ENCODE measurements at places on chromosomes 16 and 17. TPM values are rescaled to one million over a fixed set of nuclear protein-coding genes. Genes with fewer than 3 reads are reported as not detected.

- DNase-seq = no peak
- H3K27me3 ChIP-seq = no peaks in the 10 kb centered on the region
- peak overlapping the region; percentile 95 for H3K27ac ChIP-seq
- H3K36me3 ChIP-seq = no peaks in the 10 kb centered on the region
Measured at GRCh38 chr16:87178977-87179376, 138.2 kb downstream of the C16orf95 start.

KRTAP1-1 gene
- total RNA-seq = not detected

GRCh38 chr17:29733166-29733565 lies 110.5 kb upstream of the CORO6 start:
- H3K4me3 ChIP-seq = no peak overlapping the region
- H3K4me1 ChIP-seq = peaks cover 4% of the 10 kb centered on the region
- H3K27me3 ChIP-seq = no peaks in the 10 kb centered on the region
- no peak for DNase-seq
- peaks cover 7% of the 10 kb centered on the region for H3K36me3 ChIP-seq

DNA sequence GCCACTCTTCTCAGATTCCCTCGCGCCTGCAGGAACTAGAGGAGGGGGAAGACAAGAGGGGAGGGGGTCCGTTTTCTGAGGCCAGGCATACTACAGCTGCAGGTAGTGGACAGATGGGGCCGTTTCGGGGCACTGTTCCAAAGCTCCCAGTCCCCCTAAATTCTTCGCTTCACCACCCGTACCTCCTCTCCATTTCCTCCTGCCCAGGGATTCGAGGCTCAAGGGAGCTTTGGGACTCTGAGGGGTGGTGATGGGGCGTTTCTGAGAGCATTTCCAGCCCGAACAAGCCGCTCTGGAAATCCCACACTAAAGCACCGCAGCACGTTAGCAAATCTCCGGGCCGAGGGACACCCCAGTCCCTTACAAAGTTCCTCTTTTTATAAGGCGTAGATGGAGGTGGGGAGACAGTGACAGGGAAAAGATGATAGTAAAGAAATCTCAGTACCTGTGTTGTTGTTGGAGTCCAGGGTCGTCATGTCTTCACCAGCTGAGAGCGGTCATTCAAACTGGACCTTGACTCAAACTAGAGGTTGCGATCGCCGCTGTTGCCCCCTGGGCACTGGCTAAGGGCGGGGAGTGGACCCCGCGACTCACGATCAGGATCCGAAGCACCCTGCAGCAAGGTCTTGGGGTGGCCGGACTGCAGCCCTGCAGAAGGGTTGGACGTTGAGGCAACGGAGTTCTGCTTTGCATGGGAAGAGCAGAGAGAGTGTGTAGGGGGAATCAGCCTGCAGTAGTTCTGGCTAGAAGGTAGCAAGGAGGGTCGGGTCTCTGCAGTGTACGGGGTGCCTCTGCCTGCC lies 570 bp downstream of the NR1D1 start:
- DNase-seq = no peak
- peaks cover 10% of the 10 kb centered on the region for H3K36me3 ChIP-seq
- H3K4me3 ChIP-seq = peak overlapping the region; percentile 87
- H3K27ac ChIP-seq = peak overlapping the region; percentile 98

GRCh38 chr17:80023481-80024205 lies 12.0 kb downstream of the TBC1D16 start:
- peaks cover 1% of the 10 kb centered on the region for H3K36me3 ChIP-seq
- no peak overlapping the region for H3K4me3 ChIP-seq
- no peak for DNase-seq
- H3K27me3 ChIP-seq = no peaks in the 10 kb centered on the region
- H3K27ac ChIP-seq = no peak overlapping the region

GRCh38 chr16:89982318-89982717 lies 33.8 kb downstream of the DEF8 start:
- DNase-seq = no peak
- no peak overlapping the region for H3K27ac ChIP-seq
- H3K4me3 ChIP-seq = no peak overlapping the region
- peaks cover 28% of the 10 kb centered on the region for H3K36me3 ChIP-seq
- no peaks in the 10 kb centered on the region for H3K27me3 ChIP-seq

GAST gene
- not detected for total RNA-seq

ASIC2 gene
- not detected for total RNA-seq

DNA sequence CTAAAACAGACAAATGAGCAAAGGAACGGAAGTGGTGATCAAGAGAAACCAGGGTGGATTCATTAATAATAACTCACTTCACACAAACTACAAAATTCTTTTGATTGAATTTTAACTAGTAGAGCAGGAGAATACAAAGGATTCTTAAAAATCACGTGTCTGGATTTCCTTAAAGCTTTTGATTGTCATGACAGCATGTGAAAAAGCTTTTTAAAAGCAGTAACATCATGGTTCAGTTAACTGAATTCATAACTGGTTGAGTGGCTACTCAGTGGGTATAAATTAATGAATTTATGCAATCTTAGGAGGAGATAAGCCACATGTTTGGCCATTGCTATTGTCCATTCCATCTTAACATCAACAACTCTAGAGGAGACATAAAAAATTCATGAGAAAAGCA lies 333.2 kb downstream of the SLC39A11 start:
- H3K4me1 ChIP-seq = no peaks in the 10 kb centered on the region
- peaks cover 5% of the 10 kb centered on the region for H3K36me3 ChIP-seq
- no peak overlapping the region for H3K27ac ChIP-seq
- H3K27me3 ChIP-seq = no peaks in the 10 kb centered on the region
- no peak for DNase-seq
- no peak overlapping the region for H3K4me3 ChIP-seq

- H3K27ac ChIP-seq = no peak overlapping the region
- no peak for DNase-seq
- no peaks in the 10 kb centered on the region for H3K4me1 ChIP-seq
Measured at GRCh38 chr17:76986365-76986764, 118.2 kb downstream of the MGAT5B start.

DNA sequence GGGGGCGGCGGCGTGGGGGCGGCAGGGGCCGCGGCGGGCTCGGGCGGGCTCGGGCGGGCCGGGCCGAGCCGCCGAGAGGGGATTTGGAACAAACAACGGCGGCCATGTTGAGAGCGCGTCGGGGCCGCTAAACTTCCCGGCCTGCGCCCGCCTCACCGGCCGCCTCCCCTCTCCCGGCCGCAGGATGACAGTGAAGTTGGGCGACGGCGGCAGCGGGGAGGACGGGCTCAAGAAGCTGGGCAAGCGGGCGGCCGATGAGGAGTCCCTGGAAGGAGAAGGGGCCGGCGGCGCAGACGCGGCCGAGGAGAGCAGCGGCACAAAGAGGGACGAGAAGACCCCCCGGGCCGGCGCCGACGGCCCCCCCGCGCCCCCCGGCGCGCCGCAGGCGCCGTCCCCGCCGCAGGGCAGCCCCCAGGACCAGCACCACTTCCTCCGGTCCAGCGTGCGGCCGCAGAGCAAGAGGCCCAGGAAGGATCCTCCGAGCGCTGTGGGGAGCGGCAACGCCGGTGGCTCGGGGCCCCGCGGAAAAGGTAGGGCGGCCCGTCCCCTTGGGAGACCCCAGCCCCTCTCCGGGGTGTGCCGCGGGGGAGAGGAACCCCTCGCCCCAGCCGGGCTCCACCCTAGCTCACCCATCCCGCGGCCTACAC lies 2.4 kb downstream of the CRAMP1 start:
- no peaks in the 10 kb centered on the region for H3K36me3 ChIP-seq
- no peak for DNase-seq
- peak overlapping the region; percentile 80 for H3K27ac ChIP-seq
- no peaks in the 10 kb centered on the region for H3K27me3 ChIP-seq
- peaks cover 42% of the 10 kb centered on the region for H3K4me1 ChIP-seq

GRCh38 chr16:89709716-89710432 lies 8.4 kb upstream of the SPATA2L start:
- H3K27me3 ChIP-seq = no peaks in the 10 kb centered on the region
- DNase-seq = no peak
- H3K27ac ChIP-seq = no peak overlapping the region
- H3K4me1 ChIP-seq = peaks cover 6% of the 10 kb centered on the region

DNA sequence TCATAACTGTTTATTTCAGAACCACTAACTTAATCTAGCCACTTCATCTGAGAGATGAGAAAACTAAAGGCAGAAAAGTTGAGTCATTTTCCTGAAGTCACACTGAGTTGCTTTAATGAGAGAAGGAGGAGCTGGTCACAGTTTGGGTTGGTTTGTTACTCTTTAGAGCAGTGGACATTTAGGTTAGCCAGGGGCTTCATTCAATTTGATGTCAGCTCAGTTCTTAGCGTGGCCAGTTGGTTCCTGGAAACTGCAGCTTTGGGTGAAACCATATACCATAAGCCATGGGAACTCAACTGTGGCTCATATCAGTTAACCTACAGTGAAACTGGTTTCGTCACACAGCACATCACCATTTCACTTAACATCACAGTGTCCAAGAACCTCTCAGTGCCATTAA lies 59.2 kb upstream of the ADORA2B start:
- H3K36me3 ChIP-seq = no peaks in the 10 kb centered on the region
- no peak for DNase-seq
- no peaks in the 10 kb centered on the region for H3K27me3 ChIP-seq
- no peak overlapping the region for H3K27ac ChIP-seq
- H3K4me1 ChIP-seq = peaks cover 30% of the 10 kb centered on the region

GRCh38 chr17:59547131-59547915 lies 18.1 kb upstream of the DHX40 start:
- no peak for DNase-seq
- peaks cover 9% of the 10 kb centered on the region for H3K27me3 ChIP-seq
- H3K4me3 ChIP-seq = no peak overlapping the region
- peaks cover 4% of the 10 kb centered on the region for H3K4me1 ChIP-seq
- H3K36me3 ChIP-seq = no peaks in the 10 kb centered on the region
- no peak overlapping the region for H3K27ac ChIP-seq

TLCD3A gene
- total RNA-seq = 26.8 TPM

- H3K27ac ChIP-seq = peak overlapping the region; percentile 95
- peak overlapping the region; percentile 91 for H3K4me3 ChIP-seq
- peaks cover 33% of the 10 kb centered on the region for H3K4me1 ChIP-seq
- no peaks in the 10 kb centered on the region for H3K27me3 ChIP-seq
- no peak for DNase-seq
Measured at GRCh38 chr16:67719778-67720144, 645 bp upstream of the GFOD2 start.

DNA sequence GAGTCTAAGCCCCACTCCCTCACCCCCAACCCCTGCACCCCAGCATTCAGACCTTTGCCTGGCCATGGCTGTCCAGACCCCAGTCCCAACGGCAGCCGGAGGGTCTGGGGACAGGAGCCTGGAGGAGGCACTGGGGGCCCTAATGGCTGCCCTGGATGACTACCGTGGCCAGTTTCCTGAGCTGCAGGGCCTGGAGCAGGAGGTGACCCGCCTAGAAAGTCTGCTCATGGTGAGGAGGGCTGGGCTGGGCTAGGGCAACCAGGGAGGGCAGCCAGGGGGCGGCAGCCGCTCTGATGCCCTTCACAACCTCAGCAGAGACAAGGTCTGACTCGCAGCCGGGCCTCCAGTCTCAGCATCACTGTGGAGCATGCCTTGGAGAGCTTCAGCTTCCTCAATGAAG lies 14.4 kb downstream of the RIPOR1 start:
- DNase-seq = no peak
- no peak overlapping the region for H3K4me3 ChIP-seq
- no peaks in the 10 kb centered on the region for H3K27me3 ChIP-seq
- peaks cover 25% of the 10 kb centered on the region for H3K36me3 ChIP-seq
- H3K4me1 ChIP-seq = peaks cover 33% of the 10 kb centered on the region
- H3K27ac ChIP-seq = no peak overlapping the region

DNA sequence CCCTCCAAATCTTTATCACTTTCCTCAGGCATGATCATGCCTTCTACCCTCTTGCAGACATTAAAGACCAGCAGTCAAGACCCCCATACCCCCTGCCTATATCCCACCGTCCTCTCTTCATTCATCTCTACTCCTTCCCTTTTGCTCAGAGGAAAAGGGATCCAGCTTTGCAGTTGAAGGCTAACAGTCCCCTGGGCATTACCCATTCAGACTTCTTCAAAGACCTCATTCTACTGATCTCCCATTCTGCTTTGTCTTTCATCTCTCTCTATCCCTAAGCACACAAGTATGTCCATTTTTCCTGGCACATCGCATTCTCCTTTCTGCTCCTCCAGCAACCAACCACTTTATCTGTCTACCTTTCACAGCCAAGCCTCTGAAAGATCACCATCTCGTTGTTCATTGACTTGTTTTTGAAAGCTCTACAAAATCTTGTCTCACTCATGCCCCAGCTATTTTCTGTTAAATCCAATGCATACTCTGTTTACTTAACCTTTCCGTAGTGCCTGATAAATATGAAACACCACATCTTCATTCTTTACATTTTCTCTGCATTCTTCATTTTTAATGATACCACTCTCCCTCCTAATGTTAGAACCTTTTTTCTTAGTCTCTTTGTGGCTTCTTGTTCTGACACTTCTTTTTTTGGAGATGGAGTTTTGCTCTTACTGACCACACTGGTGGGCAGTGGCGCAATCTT lies 14.1 kb upstream of the LCMT1 start:
- DNase-seq = no peak
- H3K27ac ChIP-seq = no peak overlapping the region
- no peak overlapping the region for H3K4me3 ChIP-seq
- H3K27me3 ChIP-seq = peaks cover 2% of the 10 kb centered on the region

SOX8 gene
- total RNA-seq = 0.10 TPM

DNA sequence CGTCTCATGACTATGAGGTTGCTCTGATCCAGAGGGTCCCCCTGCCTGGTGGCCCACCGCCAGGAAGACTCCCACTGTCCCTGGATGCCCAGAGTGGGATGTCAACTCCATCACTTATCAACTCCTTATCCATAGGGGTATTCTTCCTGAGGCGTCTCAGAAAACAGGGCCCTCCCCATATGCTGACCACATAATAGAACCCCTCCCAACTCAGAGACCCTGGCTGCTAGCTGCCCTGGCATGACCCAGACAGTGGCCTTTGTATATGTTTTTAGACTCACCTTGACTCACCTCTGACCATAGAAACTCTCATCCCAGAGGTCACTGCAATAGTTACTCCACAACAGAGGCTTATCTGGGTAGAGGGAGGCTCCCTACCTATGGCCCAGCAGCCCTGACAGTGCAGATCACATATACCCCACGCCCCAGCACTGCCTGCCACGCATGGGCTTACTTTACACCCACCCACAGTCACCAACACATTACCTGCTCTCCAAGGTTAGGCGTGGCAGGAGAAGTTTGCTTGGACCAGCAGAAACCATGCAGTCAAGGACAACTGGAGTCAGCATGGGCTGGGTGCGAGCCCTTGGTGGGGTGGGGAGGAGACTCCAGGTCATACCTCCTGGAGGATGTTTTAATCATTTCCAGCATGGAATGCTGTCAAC lies 2.3 kb upstream of the G6PC1 start:
- peaks cover 25% of the 10 kb centered on the region for H3K4me1 ChIP-seq
- H3K27me3 ChIP-seq = no peaks in the 10 kb centered on the region
- no peak overlapping the region for H3K27ac ChIP-seq
- no peaks in the 10 kb centered on the region for H3K36me3 ChIP-seq
- no peak overlapping the region for H3K4me3 ChIP-seq

GRCh38 chr16:1283296-1283695 lies 26.1 kb upstream of the UBE2I start:
- H3K4me3 ChIP-seq = no peak overlapping the region
- no peaks in the 10 kb centered on the region for H3K36me3 ChIP-seq
- H3K27me3 ChIP-seq = peaks cover 27% of the 10 kb centered on the region
- no peak for DNase-seq
- no peak overlapping the region for H3K27ac ChIP-seq

GRCh38 chr17:21756856-21757619 lies 64.7 kb downstream of the KCNJ18 start:
- no peak overlapping the region for H3K4me3 ChIP-seq
- no peaks in the 10 kb centered on the region for H3K36me3 ChIP-seq
- no peak overlapping the region for H3K27ac ChIP-seq
- no peaks in the 10 kb centered on the region for H3K4me1 ChIP-seq
- DNase-seq = no peak

- no peaks in the 10 kb centered on the region for H3K4me1 ChIP-seq
- no peak overlapping the region for H3K27ac ChIP-seq
- no peaks in the 10 kb centered on the region for H3K36me3 ChIP-seq
- DNase-seq = no peak
- H3K4me3 ChIP-seq = no peak overlapping the region
Measured at GRCh38 chr16:52964290-52964689, 88.4 kb downstream of the CHD9NB start.

Data from chondrocyte (in vitro differentiated cells).